HCT116 (cell line): ENCODE measurements at places on chromosomes 11 and 22. TPM values are rescaled to one million over a fixed set of nuclear protein-coding genes. Genes with fewer than 3 reads are reported as not detected.

The NOX4 gene
- not detected for total RNA-seq

The APOBEC3B gene
- 10.3 TPM for total RNA-seq

GRCh38 chr11:36191941-36192340 is 97.3 kb downstream of the COMMD9 start:
- DNase-seq = no peak
- H3K27ac ChIP-seq = no peak overlapping the region
- H3K4me1 ChIP-seq = no peaks in the 10 kb centered on the region
- no peak overlapping the region for H3K4me3 ChIP-seq
- H3K27me3 ChIP-seq = no peaks in the 10 kb centered on the region
- no peaks in the 10 kb centered on the region for H3K36me3 ChIP-seq

GRCh38 chr11:91761406-91762025 is 463.1 kb upstream of the FAT3 start:
- H3K4me3 ChIP-seq = no peak overlapping the region
- no peaks in the 10 kb centered on the region for H3K27me3 ChIP-seq
- no peak for DNase-seq
- no peaks in the 10 kb centered on the region for H3K4me1 ChIP-seq
- no peak overlapping the region for H3K27ac ChIP-seq

DNA sequence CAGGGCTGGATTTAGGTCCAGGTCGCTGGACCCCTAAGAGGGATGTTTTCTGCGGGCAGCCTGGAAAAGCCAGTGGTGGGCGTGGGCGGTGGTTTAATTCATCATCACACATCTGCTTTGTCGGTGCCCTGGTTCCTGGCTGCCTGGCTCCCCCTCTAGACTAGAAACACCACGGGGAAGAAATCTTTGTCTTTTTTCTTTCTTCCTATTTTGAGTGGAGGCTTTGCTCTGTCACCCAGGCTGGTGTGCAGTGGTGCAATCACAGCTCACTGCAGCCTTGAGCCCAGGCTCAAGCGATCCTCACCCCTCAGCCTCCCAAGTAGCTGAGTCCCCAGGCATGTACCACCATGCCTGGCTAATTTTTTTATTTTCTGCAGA is 86.6 kb upstream of the LINC01488 start:
- no peak overlapping the region for H3K4me3 ChIP-seq
- DNase-seq = no peak
- no peaks in the 10 kb centered on the region for H3K27me3 ChIP-seq

DNA sequence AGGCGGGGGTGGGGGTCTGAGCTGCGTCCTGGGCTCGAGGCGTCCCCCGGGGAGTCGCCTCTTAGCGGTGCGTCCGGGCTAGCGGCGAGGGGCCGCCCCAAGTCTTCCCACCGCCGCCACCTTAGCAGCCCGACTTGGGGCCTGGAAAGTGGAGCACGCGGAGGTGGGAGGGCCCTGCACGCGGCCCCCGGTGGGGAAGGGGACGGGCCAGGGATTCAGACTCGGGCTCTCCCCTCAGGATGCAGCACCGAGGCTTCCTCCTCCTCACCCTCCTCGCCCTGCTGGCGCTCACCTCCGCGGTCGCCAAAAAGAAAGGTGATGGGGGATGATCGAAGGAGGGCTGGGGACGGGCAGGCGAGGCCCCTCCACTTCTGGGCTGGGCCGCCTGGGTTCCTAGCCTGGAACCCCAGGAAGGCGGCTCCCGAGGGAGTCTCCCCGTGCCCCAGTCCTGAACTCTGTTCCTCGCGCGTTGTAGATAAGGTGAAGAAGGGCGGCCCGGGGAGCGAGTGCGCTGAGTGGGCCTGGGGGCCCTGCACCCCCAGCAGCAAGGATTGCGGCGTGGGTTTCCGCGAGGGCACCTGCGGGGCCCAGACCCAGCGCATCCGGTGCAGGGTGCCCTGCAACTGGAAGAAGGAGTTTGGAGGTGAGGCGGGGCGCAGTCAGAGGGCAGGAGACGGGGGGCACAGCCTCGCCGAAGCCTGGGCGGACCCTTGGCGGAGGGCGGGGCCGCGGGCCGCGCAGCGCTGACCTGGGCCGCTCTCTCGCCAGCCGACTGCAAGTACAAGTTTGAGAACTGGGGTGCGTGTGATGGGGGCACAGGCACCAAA is 563 bp downstream of the MDK start:
- H3K27me3 ChIP-seq = no peaks in the 10 kb centered on the region
- no peak for DNase-seq
- peaks cover 28% of the 10 kb centered on the region for H3K4me1 ChIP-seq
- no peaks in the 10 kb centered on the region for H3K36me3 ChIP-seq

GRCh38 chr11:57776577-57777210 is 15.1 kb downstream of the CTNND1 start:
- peaks cover 98% of the 10 kb centered on the region for H3K4me1 ChIP-seq
- DNase-seq = no peak
- no peak overlapping the region for H3K4me3 ChIP-seq
- no peaks in the 10 kb centered on the region for H3K36me3 ChIP-seq
- H3K27me3 ChIP-seq = no peaks in the 10 kb centered on the region

The PRR33 gene
- not detected for total RNA-seq

The PGA4 gene
- total RNA-seq = not detected

DNA sequence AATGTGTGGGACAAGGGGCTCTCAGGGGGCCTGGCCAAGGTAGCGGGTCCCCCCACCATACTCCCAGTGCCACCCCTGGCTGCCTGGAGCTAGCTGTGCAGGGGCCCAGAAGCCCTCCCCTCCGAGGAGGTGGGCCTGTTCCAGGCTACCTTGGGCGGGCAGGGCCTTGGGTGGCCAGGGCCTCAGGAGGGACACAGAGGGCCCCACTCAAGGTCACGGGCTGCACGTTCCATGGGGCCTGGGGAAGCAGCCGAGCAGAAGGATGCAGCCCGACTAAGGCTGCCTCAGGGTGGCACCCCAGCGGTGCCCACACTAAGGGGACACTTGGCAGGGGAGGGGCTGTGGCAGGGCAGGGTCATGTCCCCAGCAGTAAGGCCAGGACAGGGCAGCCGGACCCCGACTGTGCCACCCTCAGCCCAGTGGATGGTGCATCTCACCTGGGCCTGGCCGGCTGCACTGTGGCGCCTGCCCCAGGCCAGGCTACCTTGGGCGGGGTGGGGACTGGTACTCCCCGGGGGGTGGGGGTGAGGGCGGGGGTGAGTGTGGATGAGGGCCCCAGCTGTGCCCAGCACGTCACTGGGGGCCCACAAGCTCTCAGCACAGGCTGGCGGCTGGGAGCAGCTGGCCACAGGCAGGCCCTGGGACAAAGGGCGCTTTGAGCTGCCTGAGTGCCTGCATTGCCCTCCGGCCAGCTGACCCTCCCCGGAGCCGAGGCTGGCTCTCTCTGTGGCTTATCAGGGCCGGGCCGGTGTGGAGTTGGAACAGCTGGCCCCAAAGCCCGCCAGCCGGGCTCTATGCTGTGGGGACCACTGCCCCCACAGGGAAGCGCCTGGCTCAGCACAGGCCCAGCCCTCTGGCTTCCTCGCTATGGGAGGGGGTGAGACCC is 117.1 kb downstream of the KCNQ1 start:
- H3K4me3 ChIP-seq = no peak overlapping the region
- no peaks in the 10 kb centered on the region for H3K36me3 ChIP-seq
- no peak overlapping the region for H3K27ac ChIP-seq
- no peaks in the 10 kb centered on the region for H3K27me3 ChIP-seq
- no peak for DNase-seq

DNA sequence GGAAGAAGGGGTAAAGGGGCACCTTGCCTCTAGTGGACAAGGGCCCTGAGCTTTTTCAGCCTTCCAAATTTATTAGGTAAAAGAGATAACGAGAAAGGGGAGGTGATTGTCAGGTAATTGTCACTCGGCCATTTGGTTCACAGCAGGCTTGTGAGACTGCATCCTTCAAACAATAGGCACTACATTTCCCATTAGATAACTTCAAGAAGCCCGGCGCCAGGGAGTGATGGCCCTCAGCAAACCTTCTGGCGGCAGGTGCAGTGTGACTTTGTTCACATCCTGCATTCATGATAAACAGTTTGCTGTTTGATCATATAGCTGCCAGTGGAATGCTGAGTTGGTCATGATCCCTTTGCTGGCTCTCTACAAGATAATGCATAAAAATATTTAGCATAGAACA is 185.1 kb downstream of the CWF19L2 start:
- H3K27me3 ChIP-seq = no peaks in the 10 kb centered on the region
- no peaks in the 10 kb centered on the region for H3K4me1 ChIP-seq
- H3K27ac ChIP-seq = no peak overlapping the region

- no peak overlapping the region for H3K27ac ChIP-seq
- no peak for DNase-seq
- peaks cover 20% of the 10 kb centered on the region for H3K36me3 ChIP-seq
- peak overlapping the region; percentile 75 for H3K4me3 ChIP-seq
- no peaks in the 10 kb centered on the region for H3K27me3 ChIP-seq
- peaks cover 26% of the 10 kb centered on the region for H3K4me1 ChIP-seq
Observed at GRCh38 chr11:60925868-60926267, 1.6 kb downstream of the TMEM132A start.

DNA sequence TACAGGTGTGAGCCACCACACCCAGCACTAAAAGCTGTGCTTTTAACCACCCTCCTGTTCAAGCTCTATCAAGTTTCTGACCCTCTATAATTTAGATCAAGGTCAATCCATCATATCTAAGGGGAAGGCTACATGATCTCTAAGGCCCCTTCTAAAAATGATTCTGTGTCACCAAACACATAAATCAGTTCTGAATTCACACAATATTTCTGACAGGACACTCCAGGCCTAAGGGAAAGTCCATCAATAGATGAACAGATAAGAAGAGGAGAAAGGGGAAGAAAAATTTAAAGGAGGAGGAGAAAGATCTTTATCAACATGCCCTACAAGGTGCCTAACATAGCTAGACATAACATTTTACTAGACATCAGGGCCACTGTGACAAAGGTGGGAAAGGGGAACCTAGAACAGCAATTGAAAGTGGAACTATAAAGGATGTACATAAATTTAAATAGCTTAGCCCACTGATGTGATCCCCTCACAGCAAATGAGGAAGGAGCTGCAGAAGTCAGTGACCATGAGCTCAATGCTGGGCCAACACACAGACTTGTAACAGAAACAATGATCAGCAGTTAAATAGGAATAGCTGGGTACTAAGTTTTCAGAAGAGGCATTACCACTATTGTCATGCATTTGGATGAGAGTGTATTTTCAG is 4.7 kb downstream of the PRCP start:
- H3K4me3 ChIP-seq = no peak overlapping the region
- H3K27ac ChIP-seq = no peak overlapping the region

The SLC16A8 gene
- not detected for total RNA-seq

- H3K4me3 ChIP-seq = no peak overlapping the region
- peaks cover 31% of the 10 kb centered on the region for H3K4me1 ChIP-seq
Observed at GRCh38 chr22:28903080-28903479, 19.7 kb downstream of the ZNRF3 start.

- H3K4me3 ChIP-seq = no peak overlapping the region
- H3K4me1 ChIP-seq = peaks cover 26% of the 10 kb centered on the region
- no peak overlapping the region for H3K27ac ChIP-seq
- no peak for DNase-seq
- no peaks in the 10 kb centered on the region for H3K36me3 ChIP-seq
Observed at GRCh38 chr22:45064313-45065278, 54.8 kb upstream of the PHF21B start.

GRCh38 chr22:41526830-41527799 is 17.2 kb downstream of the POLR3H start:
- peak overlapping the region; percentile 55; the same call in 1 of the 2 replicates for H3K27ac ChIP-seq
- peaks cover 65% of the 10 kb centered on the region; the same call in 1 of the 2 replicates for H3K36me3 ChIP-seq
- no peaks in the 10 kb centered on the region for H3K27me3 ChIP-seq

DNA sequence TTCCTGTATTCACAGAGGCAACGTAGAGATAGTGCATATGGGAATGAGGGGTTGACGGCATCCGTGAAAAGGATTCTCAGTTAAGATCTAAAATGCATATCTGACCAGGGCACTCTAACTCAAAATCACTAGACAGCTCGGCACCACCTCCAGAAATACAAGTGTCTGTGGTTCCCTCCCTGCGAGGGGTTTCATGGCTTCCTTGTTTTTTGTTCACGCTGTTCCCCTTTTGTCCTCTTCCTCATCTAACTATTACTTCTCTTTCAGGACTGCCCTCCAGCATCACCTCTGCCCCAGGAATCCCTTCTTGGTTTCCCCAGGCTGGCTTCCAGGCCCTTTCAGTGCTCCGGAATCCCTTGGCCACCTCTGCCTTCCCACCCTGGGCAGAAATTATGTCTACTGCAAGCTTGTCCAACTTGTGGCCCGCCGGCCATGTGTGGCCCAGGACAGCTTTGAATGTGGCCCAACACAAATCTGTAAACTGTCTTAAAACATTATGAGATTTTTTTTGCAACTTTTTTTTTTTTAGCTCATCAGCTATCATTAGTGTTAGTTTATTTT is 159.9 kb downstream of the FBXO7 start:
- H3K4me1 ChIP-seq = no peaks in the 10 kb centered on the region
- H3K36me3 ChIP-seq = no peaks in the 10 kb centered on the region
- H3K27me3 ChIP-seq = no peaks in the 10 kb centered on the region
- no peak overlapping the region for H3K27ac ChIP-seq
- DNase-seq = no peak

DNA sequence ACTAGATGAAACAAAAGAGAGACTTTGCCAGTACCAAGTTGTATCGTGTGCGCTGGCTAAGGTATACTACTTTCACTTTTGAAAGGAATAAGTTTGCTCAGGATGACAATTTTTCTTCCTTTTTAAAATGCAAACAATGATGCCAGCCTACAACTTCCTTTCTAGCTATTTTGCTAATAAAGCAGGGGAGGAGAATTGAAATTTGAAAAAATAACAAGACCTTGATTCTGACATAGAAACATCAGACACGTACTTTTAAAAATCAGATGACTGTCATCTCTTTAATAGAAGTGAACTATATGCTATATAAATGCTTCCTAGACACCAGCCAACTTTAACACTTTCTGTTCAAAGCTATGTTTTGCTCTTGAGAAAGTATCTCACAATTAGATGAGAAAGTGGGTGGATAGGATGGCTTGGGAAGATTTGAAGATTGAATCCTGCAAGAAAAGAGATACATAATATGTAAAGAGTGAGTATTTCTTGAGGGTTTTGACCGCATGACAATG is 41.7 kb upstream of the BLID start:
- no peak for DNase-seq
- H3K4me3 ChIP-seq = peak overlapping the region; percentile 54
- H3K4me1 ChIP-seq = peaks cover 86% of the 10 kb centered on the region

DNA sequence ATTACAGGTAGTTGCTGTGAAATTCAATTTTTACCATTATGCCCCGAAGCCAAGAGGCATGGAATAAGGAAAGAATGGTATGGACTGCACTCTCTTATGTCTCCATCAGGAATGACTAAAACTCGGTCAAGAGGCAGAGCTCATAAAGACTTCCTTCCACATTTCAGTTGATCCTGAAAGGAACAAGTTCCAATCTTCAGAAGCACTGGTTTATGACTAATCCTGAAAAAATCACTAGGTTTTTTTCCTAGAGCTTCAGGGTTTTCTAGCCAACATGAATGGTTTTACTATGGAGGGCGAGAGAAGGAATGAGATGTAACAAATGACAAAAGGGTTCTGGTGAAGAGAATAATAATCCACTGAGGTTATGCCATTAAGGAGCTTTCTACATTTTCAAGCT is 832.2 kb downstream of the NTM start:
- no peak for DNase-seq
- H3K27me3 ChIP-seq = no peaks in the 10 kb centered on the region
- no peak overlapping the region for H3K4me3 ChIP-seq
- no peaks in the 10 kb centered on the region for H3K36me3 ChIP-seq
- no peak overlapping the region for H3K27ac ChIP-seq
- H3K4me1 ChIP-seq = no peaks in the 10 kb centered on the region
